ENCODE measurements at places on chromosomes 11 and 22.

GRCh38 chr11:34738237-34738636 lies 117.3 kb downstream of the EHF start:
- no peak for DNase-seq

- no peak for DNase-seq
Measured at GRCh38 chr11:99199341-99199740, 178.6 kb downstream of the CNTN5 start.

DNA sequence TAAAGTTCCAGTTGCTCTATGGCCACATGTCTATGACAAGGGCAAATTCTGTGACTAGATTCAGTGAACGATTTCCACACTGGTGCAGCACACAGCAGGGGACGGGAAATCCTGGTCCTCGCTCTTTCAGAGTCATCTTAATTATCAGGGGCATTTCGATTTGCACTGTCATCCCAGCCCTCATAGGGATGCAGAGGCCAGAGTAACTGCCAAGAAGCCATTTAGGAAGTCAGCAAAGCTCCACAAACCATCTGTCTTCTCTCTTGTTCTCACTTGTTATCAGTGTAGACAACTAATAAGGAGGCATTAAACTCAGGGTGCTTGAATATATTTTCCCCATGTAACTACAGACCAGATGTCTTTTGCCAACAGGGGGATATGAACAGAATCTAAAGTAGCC lies 151.7 kb downstream of the STK33 start:
- no peak for DNase-seq

- peak; percentile 81 for DNase-seq
Measured at GRCh38 chr11:130418756-130419155, 9.7 kb downstream of the ADAMTS8 start.

DNA sequence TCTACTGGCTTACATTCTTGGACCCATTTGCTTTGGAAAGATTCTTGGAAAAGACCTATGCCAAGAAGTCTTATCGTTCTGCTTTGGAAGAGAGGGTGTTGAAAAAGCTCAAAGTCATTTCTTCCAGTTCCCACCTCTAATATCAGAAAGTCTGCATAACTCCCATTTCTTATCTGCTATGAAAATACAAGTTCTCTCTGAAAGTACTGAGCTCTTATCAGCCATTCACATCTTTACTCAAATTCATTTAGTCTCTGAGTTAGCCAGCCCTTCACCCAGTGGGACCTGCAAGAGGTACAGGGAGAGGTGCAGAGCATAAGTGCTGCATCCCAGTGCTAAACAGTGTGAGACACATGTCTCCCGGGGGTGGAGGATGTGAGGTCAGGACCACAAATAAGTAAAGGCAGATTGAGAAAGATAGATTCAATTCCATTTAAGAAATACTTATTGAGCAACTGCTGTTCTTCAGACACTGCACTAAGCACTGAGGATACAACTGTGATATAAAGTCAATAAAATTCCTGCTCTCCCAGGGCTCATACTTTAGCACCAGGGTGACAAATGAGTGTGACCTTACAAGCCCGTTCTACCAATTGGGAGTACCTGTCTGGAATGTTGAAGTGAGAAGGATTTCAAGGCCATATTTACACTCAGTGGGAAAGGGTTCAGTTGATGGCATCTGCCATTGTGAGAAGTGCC lies 76.7 kb downstream of the PISD start:
- peak; percentile 23 for DNase-seq

GRCh38 chr11:31786996-31787685 lies 24.0 kb downstream of the PAX6 start:
- no peak for DNase-seq

- DNase-seq: no peak
Measured at GRCh38 chr11:78606667-78607066, 32.0 kb upstream of the NARS2 start.

DNA sequence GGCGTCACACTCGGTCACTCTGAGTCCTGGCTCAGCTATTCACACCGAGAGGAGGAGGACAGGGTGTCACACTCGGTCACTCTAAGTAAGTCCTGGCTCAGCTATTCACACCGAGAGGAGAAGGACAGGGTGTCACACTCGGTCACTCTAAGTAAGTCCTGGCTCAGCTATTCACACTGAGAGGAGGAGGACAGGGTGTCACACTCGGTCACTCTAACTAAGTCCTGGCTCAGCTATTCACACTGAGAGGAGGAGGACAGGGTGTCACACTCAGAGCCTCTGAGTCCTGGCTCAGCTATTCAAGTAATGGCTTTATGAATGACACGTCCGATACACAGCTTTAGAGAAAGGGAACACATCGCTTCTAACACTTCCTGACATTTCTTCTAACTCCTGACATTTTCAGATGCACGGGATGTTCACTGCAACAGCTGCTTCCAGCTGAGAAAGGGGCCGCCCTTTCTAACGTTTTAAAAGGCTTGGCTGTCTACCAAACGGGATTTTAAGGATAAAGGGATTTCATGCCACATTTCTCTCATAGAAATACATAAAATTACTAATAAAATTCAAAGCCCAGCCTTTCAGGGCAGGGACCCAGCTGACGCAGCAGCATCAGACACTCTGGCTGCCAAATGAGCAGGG lies 28.1 kb downstream of the DRD4 start:
- DNase-seq: no peak

DNA sequence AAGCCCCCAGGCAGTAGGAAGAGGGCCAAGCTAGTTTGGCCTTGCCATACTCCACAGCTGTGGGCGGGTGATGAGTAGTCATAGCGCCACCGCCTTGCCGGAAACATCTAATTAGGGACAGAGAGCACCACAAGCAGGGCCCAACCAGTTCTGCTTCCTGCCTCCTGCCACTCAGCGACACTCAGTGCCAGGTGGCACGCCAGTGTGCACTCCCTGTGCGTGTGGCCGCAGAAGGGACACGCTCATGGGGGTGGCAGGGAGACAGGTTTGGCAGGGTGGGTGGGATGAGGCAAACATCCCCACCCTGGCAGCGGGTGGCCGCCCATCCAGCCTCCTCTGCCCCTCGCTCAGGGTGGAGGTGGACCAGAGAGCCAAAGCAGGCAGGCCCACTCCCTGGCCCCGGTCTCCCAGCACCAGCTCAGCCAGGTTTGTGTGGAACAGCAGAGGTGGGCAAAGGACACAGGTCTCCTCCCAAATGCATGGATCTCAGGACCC lies 4.9 kb downstream of the OVOL1 start:
- no peak for DNase-seq

DNA sequence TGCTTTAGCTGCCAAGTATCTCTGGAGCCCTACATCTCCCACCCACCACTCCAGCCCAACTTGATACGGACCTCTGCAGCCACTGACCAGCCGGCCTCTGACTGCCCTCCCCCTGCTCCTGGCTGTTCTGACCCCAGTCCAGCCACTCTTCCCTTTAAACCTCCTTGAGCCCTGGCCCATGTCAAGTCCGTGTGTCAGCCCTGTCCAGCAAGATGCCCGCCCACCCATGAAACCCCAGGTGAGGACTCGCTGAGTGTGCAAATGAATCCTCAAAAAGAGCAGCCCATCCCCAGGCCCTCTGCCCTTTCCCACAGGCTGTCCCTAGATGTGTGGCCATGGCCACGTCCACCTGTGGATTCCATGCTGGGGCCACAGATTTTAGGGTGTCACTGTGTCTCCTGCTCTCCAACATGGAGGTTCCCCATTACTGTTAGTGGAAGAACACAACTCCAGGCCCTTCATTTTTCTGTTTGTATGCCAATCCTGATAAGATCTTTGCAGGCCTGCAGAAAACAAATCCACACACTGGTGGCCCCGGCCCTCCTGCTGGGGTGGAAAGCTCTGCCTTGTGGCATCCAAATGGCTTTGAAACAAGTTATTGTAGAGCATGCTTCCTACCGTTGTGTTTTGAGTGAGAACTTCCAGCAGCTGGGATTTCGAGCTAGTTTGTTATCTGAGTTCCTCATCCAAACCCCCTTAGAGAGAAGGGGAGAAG lies 22.7 kb upstream of the ADORA2A start:
- DNase-seq: no peak

DNA sequence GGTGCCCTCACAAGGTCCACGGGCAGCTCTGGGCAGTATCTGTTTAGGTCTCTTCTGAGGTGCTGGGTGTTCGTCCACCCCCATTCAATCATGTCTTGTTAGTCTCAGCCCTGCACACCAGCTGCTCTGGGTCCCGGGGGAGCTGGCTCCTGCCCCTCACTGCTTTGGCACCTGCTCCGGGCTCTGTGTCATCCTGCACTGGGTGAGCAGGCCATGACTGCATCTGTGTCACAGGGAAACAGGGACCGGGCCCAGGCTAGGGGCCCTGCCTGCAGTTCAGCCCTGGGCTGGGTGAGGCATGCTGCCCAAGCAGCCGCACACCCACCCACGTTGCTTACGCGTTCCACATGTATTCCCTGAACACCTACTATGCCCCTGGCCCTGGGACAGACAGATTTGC lies 43.9 kb downstream of the ELFN2 start:
- DNase-seq: no peak

GRCh38 chr22:36872084-36872483 lies 11.3 kb downstream of the NCF4 start:
- DNase-seq: no peak

DNA sequence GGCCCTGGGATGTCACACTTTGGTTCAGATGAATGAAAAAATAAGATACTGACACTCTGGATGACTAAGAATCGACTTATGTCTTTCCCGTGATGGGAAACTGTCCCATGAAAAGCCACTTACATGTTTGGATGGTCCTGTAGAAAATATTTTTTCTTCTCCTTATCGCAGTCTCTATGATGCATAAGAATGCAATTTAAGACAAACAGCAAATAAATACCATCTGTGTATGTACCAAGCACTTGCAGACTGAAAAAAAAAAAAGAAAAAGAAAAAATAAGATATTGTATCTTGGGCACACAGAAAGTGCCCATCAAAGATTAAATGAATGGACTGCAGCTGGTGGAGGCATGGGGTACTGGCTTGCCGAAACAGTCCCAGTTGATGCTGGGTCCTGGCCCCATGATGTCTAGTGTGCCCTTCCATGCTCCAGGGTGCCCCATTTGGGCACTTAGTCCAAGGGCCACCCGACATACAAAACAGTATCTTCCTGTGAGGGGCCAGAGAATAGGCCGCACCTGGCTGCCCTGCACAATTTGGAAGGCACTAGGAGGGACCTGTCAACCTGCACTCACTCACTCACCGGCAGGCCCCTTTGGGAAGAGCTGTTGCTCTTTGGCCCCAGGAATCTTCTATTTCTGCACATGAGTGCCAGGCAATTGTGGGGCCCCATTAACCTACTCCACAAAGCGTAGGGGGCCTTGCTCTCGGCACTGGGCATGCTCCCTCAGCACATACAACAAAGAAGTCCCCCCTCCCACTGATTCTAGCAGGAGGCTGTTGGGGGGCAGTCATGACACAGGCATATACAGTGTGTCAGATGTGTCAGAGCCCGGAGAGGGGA lies 2.5 kb upstream of the ZBED4 start:
- DNase-seq: no peak

GRCh38 chr22:20562607-20563465 lies 55.4 kb downstream of the MED15 start:
- no peak for DNase-seq

- peak; percentile 58 for DNase-seq
Measured at GRCh38 chr11:34243600-34244464, 114.0 kb downstream of the ABTB2 start.

DNA sequence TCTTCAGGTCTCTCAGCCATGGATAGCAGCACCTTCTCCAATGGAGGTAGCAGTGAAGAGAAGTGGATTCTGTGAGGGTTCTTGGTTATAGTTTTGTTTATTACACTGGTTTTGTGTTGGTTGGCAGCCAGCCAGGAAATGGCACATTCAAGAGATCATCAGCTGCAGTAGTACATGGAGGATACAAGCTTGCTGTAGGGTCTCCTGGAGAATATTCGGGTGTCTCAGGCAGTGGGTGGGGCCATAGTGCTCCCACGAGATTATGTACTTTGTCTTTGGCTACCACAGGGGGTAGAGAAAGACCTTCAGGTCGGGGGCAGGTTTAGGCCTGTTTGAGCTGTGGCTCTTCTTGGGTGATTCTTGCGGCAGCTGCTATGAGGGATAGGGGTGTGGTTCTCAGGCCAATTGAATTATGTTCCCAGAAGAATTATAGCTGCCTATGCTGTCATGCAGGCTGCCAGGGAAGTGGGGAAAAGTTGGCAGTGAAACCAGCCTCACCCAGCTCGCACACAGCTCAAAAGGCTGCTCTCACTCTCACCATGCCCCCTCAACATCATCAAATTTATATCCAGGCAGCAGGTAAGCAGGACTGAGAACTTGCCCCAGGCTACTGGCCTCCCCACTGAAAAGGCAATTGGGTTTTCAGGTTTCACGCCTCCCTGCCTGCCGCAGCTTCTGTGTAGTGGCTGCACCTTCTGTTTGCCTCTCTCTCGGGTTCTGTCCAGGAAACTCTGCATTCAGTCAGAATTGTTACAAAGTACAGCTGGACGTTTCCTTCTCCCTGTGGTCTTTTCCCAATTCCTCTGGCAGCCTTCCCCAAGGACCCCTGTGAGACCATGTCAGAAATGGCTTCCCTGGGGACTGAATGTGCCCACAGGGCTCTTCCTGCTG lies 435.5 kb downstream of the LUZP2 start:
- no peak for DNase-seq

GRCh38 chr11:84626256-84626655 lies 1000.9 kb downstream of the DLG2 start:
- no peak for DNase-seq

DNA sequence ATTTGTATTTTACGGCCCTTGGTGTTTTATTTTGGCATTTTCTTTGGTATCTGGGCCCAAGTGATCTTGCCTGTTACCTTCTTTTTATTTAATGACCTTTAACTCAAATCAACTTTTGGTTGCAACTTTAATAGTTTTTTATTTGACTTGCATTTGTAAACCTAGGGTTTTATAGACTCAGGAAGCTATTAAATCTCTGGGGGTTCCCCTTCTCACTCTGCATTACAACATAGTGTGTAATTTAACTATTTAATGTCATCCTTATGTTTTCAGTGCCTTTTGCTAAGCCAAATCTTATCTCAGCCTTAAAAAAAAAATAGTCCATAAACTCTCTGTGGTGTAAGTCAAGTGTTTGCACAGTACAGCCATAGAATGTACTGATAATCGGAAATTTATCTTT lies 3.4 kb downstream of the FJX1 start:
- DNase-seq: no peak

DNA sequence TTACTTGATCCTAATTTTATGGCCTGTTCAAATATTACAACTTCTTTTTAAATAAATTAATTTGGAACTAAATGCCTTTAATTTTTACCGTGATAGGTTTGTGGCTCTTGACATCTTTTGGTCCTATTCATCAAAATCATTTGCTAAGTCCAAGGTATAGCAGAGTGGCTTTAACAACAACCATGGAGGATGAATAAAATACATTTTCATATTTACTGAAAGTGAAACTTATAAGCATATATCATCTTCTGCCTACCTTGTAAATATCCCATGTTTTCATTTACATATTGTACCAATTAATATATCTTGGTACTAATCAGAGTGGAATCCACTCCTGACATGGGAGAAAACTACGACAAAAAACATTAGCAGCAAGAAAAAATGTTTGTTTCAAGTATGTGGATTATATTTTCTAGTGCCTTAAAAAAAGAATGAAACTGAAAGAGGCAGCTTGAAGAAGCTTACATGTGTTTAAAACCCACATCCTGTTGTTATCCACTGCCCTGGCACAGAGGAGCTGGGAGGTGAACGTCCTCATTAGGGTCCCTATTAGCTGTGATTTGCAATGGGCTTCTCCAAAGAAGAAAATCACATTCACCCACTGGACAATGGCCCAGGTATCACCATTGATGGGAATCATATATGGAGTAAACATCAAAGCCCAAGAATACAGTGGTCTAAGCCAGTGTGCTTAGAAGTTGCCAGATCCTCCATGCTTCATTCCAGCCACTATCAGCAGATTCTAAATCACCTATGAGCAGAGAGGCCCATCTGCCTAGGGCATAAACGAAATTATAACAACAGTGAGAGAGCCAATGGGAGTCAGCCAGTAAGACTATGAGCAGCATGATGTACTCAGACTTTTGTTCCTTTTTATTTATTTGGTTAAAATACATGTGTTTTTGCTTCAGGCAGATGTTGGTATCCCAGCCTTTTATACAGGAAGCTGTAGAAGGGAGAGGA lies 84.7 kb downstream of the MAML2 start:
- DNase-seq: no peak

Data from AG08396 (cell line).